NCI-H446 (cell line): ENCODE measurements at places on chromosomes 2 and 18.
A peak's percentile ranks its signal among the peaks of the same experiment; 100 is the strongest.

DNA sequence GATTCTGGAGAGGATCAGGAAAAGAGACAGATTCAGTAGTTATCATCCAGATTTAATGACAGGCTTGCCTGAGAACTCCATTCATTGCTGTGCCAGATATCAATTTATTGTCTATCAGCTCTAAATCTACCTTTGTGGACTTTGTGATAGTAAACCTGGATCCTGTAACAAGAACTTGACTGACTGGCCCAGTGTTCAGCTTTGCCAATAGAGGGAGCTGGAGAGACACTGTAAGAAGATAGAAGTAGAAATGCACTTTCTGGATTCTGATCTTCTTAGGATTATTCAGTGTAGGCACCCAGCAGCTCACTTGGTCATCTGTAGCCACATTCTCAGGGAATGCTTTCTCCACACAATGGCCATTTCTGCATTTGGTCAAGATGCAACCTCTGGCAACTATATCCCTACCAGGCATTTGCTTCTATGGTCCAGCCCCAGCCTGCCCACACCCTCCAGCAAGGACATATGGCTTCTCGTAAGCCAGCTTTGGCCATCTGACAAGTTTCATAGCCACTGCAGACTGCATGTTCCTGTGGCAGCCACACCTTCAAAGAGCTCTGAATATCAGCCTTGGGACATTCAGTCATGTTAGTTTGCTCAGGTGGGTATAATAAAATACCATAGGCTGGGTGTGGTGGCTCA lies 6.1 kb upstream of the SERPINB8 start:
- DNase-seq, result peak; percentile 62

- DNase-seq, result no peak
These were observed 60.3 kb downstream of the MEX3C start for GRCh38 chr18:51137026-51137729.

DNA sequence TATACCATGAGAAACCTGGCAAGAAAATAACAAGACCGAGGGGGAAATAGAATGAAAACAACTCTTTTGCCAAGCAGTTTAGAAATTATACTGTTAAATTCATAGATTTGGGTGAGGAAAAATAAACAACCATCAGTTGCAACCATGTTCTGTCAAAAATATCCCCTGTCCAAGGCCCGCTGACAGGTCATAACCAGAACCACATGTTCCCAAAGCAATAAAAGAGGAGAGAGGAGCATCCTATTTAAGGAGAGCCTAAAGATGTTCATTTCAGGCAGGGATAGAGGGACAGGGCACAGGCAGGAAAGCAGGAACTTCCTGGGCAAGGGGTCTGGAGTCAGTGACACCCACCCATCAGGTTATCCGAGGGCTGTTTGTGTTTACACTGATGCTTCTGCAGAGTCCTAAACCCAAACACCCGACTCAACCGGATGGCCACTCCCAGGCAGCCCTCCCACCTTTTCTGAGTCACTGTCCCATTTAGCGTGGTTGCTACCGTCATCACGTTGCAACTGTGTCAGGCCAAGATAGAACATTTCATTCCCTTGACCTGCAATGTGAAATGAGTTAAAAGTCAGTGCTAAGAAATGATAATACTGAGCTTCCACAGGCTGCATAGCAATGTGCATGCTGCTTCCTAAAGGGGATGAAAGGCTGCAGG lies 468.3 kb upstream of the RAB12 start:
- DNase-seq, result no peak

- no peak for DNase-seq
These were observed 12.2 kb upstream of the PUM2 start for GRCh38 chr2:20362701-20363435.

DNA sequence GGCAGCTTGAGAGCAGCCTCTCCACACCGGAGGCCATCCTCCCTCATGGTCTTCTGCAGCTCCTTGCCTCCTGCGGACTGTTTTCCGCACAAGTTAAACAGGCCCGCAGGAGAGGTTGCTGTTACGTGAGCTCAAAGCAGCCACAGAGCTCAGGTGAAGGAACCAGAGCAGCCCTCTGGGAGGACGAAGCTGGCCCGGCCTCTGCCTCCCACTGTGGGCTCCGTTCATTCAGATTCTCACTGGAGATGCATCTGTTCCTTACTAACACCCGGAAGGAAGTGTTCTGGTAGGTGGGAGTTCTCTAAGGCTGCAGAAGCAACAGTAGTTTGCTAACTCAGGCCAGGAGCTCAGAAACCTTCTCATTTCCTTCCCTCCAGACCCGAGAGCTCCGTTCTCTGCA lies 10.9 kb downstream of the DIPK1C start:
- no peak for DNase-seq

DNA sequence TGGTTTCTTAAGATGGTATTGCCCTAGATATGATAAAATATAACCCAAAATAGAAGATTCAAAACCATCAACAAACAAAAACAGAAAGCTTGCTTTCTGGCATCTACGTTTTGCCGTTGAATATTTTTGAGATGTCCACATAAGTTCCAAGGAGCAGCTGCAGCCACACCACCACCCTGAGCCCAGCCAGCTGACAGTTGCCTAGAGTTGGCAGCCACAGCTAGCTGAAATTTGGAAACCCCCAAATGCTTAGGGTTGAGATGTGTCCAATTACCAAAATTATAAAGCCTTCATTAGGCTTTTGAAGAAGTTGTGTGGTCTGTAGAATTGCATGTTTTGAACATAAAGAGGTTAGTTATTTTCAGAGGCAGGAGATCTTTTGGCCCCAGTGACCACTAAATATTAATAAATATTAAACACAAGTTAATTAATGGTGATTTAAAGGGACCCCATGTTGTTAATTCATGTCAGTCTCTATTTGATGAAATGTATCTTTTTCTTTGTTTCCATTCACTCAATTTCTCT lies 118.1 kb upstream of the DTNA start:
- peak; percentile 49 for DNase-seq

DNA sequence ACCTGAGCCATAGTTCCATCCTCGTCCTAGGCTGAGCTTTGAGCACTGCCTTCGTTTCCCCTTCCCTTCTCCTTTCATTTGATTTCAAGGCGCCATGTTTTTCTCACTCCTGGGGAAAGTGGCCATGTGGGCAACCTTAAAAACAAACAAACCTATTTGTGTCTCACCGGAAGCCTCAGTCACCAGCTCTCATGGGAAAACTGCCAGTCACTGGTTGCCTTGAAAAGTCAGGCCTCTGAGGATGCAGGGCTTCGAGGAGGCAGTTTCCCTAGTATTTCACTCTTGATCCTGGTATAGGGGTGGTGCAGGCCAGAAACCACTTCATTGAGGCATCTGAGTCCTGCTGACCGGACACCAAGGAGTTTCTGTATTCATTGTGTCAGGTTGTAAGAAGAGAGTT lies 59.2 kb upstream of the TRIB2 start:
- DNase-seq, result no peak

DNA sequence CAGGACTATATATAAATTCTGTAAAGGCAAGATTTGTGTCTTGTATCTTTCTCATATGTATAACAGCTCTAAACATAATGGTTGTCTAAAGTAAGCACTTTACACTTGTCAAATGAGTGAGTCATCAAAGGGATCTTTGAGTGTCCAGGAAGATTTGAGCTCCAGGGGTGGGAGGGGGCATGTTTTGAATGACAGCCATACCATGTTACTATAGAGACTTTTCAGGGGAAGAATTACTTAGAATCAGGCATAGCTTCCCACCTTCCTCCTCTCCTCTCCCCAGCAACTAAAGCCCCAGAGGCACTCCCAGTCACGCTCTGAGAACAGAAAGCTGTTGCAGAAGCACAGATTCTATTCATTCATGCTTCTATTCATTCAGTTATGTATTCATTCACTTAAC lies 65.8 kb upstream of the ALK start:
- DNase-seq, result no peak
